ENCODE measurements at places on chromosomes 2 and 18. TPM values are rescaled to one million over a fixed set of nuclear protein-coding genes. Genes with fewer than 3 reads are reported as not detected.

The AGBL5 gene
- total RNA-seq = 23.9 TPM

The VSNL1 gene
- 0.66 TPM for total RNA-seq

The RAD51AP2 gene
- not detected for total RNA-seq

The DNAJB2 gene
- total RNA-seq = 74.7 TPM

The CAPN13 gene
- not detected for total RNA-seq

The MOB4 gene
- 28.2 TPM for total RNA-seq

The LMAN1 gene
- 319 TPM for total RNA-seq

The ASXL2 gene
- total RNA-seq = 19.4 TPM

The PTPN18 gene
- 15.7 TPM for total RNA-seq

The DSEL gene
- 53.5 TPM for total RNA-seq

The MEP1B gene
- total RNA-seq = not detected

The DSG4 gene
- total RNA-seq = not detected

The GEN1 gene
- total RNA-seq = 6.1 TPM

The WNT6 gene
- not detected for total RNA-seq

The SCN3A gene
- total RNA-seq = 0.40 TPM

The TXNDC2 gene
- not detected for total RNA-seq

The GKN2 gene
- not detected for total RNA-seq

The SIX3 gene
- not detected for total RNA-seq

The LIPT1 gene
- total RNA-seq = 6.0 TPM

The ATRAID gene
- total RNA-seq = 155 TPM

The CD28 gene
- not detected for total RNA-seq

The UGGT1 gene
- total RNA-seq = 118 TPM

The MRO gene
- total RNA-seq = 0.07 TPM

The SERPINB2 gene
- 14.4 TPM for total RNA-seq

The UGT1A4 gene
- total RNA-seq = not detected

The ICA1L gene
- 3.1 TPM for total RNA-seq

The DES gene
- total RNA-seq = 3.0 TPM

The FBXO36 gene
- total RNA-seq = 2.9 TPM

The ACTG2 gene
- 32.7 TPM for total RNA-seq

The PHOSPHO2 gene
- total RNA-seq = 1.6 TPM

The DIPK1C gene
- total RNA-seq = not detected

The PELI1 gene
- total RNA-seq = 11.1 TPM

The NGEF gene
- total RNA-seq = 5.7 TPM

The FAM124B gene
- 0.33 TPM for total RNA-seq

The ABCG5 gene
- not detected for total RNA-seq

The SNRNP200 gene
- total RNA-seq = 77.9 TPM

The CCDC74A gene
- total RNA-seq = 8.9 TPM

The SLC40A1 gene
- 53.8 TPM for total RNA-seq

The ITGAV gene
- total RNA-seq = 346 TPM

The NAT8 gene
- total RNA-seq = not detected

The CNDP1 gene
- total RNA-seq = not detected

The SGO2 gene
- 2.4 TPM for total RNA-seq

The RAB1A gene
- 154 TPM for total RNA-seq

The SCYGR4 gene
- not detected for total RNA-seq

The FLACC1 gene
- total RNA-seq = 1.3 TPM

The GCA gene
- 4.6 TPM for total RNA-seq

The NXPH2 gene
- 0.33 TPM for total RNA-seq

The RELCH gene
- 38.4 TPM for total RNA-seq

The IL1B gene
- 11.9 TPM for total RNA-seq

Measured in smooth muscle cell of the pulmonary artery (primary cell).